ENCODE measurements at places on chromosomes 5 and 9.

- peak; percentile 93 for DNase-seq
These were observed 1.7 kb upstream of the ARRDC3 start for GRCh38 chr5:91384671-91385430.

DNA sequence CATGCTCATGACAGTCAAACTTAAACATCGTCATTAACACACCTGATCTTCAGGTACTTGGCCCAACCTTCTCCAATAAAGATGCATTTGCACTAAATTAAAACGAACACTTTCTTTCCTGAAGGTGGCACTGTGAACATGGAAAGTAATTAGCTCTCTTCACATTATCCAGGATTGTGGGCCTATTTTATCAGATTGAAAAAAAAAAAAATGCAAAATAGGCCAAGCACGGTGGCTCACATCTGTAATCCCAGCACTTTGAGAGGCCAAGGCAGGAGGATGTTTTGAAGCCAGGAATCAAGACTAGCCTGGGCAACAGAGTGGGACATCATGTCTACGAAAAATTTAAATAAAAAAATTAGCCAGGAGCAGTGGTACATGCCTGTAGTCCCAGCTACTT lies 14.4 kb upstream of the CDC20B start:
- DNase-seq: peak; percentile 13

DNA sequence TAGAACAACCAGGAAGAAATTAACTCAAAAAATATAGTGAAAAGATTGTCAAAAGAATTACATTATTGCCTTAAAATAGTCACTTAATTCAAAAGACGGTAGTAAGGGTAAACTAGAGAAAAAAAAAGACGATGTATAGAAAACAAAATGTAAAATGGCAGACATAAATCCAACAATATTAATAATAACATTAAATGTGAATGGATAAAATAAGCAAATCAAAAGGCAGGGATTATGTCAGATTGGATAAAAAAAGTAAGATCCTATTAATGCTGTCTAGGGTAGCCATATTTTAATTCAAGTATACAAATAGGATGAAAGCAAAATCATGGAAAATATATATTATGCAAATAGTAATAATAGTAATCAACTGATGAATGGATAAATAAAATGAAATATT lies 134.0 kb upstream of the ADCY2 start:
- no peak for DNase-seq

DNA sequence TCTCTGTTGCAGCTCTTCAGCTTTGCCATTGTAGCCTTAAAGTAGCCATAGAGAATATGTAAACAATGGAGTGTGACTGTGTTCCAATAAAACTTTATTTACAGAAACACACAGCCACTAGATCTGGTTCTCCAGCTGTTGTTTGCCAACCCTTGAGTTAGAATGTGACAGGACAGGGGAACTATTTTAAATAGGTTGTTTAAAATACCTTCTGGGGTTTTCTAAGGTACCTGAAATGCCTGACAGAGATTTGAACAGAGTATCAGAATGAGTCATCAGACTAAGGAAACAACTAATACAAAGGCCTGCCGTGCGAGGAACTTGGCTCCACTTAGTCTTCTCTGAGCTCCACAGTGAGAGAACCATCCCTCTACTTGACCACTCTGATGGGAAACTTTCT lies 85.4 kb downstream of the HSD17B4 start:
- DNase-seq: no peak

DNA sequence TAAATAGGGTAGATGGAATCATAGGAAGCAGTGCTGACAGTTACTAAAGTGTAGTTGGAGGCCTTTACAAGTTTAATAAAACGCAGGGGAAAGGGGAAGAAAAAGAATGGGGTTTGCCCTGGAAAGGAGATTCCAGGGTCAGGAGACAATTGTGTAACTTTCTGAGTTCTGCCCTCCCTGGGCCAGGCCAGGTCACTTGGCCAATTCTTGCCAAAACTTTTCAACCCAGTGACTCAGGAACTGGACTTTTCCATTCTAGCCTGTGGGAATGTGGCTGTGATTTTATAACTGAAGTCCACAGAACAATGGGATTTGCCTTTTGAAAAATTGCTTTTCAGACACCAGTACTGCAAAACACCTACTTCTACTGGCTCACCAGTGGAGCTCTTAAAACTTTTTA lies 289.8 kb upstream of the ANKRD55 start:
- DNase-seq: no peak

GRCh38 chr9:68690088-68690487 lies 15.0 kb upstream of the PIP5K1B start:
- DNase-seq: no peak

- DNase-seq: no peak
These were observed 185.9 kb downstream of the DAB2IP start for GRCh38 chr9:121837113-121837961.

DNA sequence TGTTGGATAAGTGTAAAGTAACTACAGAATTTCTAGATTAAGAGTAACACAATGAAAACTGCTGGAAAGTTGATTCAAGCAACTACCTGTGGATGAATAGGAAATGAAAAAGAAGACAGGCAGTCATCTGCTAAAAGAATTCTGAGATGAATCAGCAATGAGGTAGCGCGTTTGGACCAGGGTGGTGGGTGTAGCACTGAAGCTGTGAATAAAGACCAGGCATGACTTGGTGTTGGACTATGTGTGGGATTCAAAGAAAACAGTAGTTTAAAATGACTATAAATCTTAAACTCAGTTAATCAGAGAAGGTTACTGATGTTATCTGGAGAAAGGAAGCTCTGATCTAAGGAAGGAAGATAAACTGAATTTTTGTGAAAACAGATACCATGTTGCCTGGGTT lies 159.8 kb downstream of the FBN2 start:
- no peak for DNase-seq

DNA sequence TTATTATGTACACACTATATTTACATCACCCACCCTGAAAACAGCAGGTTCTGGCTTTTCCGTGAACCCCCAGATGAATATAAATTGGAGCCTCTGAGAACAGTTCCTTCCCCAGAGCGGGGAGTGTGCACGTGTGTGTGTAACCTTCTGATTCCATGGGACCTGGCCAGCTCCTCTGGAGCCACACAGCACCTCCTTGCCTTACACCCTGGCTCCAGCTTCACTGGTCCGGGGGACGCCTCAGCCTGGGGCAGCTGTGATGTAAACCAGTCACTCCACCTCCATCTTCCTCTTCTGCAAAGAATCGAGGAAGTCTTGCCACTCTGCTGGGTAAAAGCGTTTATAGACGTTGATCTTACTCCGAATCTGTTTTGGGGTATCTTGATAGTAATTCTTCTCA lies 4.4 kb downstream of the NOP16 start:
- no peak for DNase-seq

DNA sequence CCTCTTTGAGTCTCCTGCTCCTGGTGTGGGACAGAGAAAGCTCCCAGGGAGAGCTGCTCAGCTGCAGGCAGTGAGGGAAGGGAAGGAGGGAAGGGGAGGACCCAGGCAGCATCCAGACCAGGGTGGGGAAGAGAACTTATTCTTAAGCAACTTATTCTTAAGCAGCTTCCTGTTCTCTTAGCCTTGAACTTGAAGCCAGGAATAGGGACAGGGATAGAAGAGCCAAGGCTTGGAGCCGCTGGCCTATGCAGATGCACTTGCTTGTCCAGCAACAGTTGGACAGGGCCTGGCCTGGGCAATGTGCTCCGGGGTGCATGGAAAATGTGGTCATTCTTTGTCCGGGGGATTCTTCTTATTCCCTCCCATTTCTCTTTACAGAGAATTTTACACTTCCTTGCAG lies 31.4 kb upstream of the SPTLC1 start:
- no peak for DNase-seq

- no peak for DNase-seq
These were observed 381.6 kb downstream of the EFNA5 start for GRCh38 chr5:107289030-107289714.

DNA sequence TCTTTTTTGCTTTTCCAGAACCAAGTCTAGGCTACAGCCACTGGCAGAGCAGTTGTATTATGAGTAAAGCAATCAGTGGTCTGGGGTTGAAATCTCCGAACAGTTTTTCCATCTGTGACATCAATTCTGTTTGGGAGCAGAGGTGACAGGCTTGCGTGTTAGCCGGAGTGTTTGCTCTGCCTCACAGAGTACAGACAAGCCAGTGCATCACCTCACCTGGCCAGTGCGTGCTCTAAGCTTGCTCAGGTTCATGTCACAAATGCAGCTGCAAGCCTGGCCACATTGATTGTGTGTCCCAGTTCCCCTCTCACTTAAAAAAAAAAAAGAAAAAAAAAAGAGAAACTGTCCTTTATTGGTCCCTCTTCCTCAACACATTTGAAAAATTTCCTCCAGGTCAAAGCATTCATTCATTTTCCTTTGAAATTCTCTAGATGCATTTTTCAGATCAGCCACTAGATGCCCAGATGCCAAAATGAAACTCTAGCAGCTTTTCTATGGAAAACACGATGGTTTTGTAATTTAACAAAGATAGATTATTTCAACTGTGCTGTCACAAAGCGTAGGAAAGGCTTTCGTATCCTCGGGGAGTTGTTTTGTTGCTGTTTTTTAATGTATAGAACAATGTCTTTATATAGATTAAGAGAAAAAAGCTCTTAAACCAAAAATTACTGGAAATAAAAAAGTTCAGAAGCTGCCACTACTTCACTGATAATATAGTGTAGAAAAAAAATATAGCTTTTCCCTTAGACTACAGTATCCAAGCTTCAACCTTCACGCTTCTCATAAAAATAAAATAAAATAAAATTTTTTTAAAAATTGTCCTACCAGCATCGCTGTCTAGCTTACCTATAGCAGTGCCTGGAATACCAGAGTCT lies 585.5 kb downstream of the TLE1 start:
- DNase-seq: no peak

DNA sequence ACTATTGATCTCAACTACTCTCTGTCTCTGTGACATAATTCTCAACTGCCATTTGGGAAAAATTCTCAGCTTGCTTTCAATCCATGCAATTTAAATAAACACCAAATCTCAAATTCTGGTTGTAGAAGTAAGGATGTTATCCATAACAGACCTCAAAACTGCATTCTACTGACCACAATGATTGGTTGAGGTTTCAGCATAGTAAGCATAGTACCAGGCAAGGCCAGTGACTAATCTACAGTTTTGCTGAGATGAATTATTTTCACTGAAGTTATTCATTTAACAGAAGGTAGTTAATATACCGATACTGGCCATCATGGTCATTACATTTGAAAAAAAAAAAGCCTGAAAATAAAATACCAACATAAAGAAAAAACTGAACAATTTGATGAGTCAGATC lies 488.0 kb upstream of the CDH18 start:
- DNase-seq: no peak

DNA sequence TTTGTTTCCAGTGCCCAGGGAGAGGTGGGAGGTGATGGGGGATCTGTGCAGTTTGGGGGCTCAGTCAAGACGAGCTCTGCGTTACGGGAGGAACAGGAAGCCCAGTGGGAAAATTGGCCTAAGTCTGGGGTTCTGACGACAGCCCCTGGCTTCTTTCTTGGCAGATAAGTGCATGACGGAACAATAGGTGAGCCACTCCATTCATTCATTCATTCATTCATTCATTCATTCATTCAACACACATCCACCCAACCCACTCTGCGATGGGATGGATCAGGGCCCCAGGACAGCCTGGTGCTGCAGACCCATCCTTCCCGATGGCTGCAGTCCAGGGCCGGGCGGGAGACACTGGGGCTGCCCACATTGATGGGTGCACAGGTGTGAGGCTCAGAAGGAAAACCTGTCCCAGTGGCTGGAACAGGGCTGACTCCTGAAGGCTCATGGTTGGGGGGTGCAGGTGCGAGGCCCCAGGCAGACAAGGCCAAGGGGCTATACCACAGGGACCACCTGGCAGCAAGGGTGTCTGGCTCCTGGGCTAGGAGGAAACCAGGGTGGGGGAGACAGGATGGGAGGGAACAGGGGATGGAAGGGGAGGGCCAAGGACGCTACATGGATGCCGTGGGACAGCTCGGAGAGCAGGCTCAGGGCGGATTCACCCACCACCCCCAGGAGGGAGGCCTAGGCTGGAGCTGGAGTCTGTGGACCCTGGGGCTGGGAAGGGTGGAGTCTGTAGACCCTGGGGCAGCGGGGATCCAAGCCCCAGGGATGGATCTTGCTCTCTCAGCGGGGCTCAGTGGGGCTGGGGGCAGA lies 1.9 kb upstream of the LCNL1 start:
- DNase-seq: no peak

GRCh38 chr9:27353474-27354229 lies 56.7 kb upstream of the EQTN start:
- no peak for DNase-seq

DNA sequence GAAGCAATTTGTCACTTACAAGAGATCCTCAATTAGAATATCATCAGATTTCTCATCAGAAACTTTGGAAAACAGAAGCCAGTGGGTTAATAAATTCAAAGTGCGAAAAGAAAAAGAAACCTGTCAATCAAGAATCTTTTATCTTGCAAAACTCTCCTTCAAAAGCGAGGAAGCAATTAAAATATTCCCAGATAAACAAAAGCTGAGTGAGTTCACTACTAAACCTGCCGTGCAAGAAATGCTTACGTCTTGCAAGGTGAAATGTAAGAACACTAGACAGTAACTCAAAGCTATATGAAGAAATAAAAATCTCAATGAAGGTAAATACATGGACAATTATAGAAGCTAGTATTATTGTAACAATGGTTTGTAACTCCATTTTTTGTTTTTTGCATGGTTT lies 62.8 kb upstream of the IL33 start:
- no peak for DNase-seq

- no peak for DNase-seq
These were observed 850.2 kb upstream of the DMAC1 start for GRCh38 chr9:8649807-8650206.

DNA sequence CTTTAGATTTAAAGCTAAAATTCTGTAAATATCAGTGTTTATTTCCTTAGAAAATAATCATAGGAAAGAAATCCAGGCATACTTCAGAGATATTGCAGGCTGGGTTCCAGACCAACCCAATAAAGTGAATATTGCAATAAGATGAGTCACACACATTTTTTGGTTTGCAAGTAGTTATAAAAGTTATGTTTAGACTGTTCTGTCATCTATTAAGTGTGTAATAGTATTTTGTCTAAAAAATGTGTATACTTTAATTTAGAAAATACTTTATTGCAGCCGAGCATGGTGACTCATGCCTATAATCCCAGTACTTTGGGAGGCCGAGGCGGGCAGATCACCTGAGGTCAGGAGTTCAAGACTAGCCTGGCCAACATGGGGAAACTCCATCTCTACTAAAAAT lies 6.9 kb upstream of the RIC1 start:
- no peak for DNase-seq

All from OCI-LY7 (cell line).